CD4-positive, alpha-beta T cell treated with Interleukin-17A for 1 hour (primary cell): ENCODE measurements at places on chromosomes 7 and 10.
A peak's percentile ranks its signal among the peaks of the same experiment; 100 is the strongest.

GRCh38 chr10:18409599-18410397, 241.6 kb downstream of the NSUN6 start:
- no peak for DNase-seq

DNA sequence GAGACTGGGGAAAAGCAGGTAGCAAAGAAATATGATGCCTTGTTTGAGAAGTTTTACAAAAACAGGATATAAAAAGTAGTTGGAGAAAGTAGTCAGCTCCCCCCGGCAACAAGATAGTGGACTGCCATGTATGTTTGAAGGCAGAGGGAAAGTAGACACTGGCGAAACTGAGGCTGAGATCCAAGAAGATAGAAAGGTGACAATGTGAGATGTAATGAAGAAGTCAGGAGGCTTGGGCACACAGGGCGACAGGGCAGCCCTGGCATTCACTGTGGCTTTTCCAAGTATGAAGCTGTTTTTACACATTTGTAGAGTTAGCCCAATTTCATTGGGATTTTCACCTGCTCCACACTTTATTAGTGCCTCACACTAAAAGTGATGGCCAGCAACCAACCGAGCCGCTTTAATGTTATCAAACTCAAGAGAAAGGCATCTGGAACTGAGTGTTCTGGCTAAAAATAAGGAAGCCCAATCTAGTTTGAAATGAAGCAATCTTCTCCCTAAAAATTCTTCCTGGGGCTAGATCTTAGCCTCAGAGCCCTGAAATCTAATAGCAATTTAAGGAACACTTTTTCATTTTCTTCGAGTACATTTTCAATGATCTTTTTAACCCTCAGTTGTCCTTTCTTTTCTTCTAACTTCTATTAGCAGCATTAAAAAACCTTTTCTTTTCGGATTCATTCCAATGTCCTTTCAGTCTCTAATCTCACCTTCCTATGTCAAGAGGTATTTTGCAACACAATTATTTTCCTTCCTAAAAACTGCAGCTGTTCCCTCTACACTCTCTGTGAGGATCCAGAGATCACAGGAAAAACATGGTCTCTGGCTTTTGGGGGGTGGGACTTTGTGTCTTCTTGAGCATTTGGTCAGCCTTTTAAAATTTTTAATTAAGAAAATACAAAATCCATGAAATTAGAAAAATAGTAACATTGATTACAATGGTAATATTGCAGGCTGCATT, 108.0 kb downstream of the RNLS start:
- DNase-seq = no peak

DNA sequence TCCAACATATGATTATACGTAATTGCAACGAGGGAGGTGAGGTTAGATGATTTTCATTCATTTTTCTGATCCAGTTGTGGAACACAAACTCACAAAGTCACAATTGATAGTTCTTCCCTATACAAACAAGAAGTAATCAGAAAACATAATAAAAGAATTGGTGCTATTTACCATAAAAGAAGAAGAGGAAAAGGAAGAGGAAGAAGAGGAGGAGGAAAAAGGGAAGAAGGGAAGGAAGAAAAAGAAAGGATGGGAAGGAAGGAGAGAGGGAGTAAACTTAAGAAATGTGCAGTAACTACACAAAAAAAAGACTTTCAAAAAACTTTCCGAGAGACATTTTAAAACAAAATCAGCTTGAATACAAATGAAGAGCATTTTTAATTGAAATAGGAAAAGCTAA, 65.0 kb downstream of the CCDC71L start:
- DNase-seq = no peak

GRCh38 chr10:113020838-113021237, 70.8 kb downstream of the TCF7L2 start:
- DNase-seq = no peak

GRCh38 chr10:32911285-32912016, 46.6 kb downstream of the ITGB1 start:
- DNase-seq = no peak

DNA sequence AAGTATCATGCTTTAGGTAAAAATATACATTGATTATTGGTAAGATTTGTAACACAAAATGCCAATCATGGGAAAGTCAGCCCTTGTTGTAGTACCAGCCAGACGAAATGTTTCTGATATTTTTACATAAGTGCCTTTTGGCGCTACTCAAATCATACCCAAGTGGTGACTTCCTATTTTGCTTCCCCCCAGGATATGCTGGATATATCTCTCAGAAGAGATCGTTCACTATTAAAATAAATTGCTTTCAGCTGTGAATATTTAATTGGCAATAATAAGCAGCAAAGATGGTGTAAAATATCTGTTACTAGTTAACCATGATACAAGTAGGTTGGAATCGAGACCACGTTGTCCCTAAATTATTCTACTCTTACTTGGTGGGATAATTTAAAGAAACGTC, 909.2 kb upstream of the LRRN3 start:
- no peak for DNase-seq

DNA sequence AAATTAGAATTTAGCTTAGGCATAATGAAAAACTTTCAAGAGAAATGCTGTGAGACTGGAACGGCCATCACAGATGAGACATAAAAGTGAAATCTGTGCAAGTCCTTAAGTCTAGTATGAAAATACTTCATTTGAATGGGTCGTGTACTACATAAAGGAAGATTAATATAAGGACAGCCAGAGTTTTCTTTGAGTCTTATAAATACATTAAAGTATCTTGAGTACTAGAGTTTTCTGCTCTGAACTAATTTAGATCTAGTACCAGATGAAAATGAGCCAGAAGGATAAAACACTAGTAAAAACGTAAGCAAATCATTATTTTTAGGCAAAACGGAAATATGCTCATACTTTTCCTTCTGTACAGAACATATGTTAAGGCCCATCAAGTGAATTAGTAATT, 93.1 kb downstream of the ATE1 start:
- no peak for DNase-seq

GRCh38 chr10:110568055-110568735, 700 bp downstream of the SMC3 start:
- DNase-seq = peak; percentile 62

DNA sequence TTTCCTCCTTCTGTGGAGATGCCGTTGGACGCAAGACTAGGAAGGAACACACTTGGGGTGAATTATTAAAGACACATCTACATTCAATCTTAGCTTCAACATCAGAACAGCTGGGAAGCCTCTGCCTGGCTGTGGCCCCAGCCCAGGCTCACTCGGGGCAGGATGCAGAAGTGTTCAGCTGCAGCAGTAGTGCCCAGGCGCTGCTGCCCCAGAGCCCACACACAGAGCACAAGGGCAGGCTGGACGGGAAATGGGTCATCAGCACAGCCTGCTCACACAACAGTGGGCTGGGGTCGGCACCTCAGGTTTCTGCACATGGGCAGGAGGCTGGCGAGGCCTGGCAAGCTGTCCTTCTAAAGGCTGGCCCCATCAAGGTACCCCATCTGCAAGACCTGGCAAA, 42.5 kb downstream of the NOD1 start:
- DNase-seq = no peak

DNA sequence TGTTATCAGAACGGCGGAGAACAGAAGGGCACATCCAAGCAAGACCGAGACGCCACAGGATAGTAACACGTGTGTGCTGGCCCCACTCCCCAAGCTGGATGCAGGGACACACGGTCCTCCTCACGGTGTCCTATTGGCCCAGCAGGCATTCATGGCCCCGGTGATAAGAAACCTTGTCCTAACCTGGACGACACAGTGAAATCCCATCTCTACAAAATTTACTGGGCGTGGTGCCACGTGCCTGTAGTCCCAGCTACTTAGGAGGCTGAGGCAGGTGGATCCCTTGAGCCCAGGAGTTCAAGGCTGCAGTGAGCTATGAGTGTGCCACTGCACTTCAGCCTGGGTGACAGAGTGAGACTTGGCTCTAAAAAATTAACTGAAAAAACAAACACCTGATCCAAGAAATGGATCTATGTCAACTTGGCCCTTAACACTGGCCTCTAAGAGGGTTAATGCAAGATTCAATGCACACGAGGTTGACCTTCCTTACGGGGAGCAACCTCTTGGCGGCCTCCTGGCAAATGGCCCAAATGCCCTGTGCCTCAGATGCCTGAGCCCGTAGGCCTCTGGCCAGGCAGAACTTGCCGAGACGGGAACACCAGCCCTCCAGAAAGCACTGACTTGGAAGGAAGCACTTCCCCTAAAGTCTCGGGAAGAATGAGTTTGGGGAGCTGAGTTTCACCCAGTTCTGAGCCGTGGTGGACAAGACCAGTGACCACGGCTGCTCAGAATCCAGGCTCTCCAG, 72.3 kb downstream of the ZRANB1 start:
- DNase-seq = no peak

- no peak for DNase-seq
Measured at GRCh38 chr7:94741179-94741578, 85.2 kb upstream of the SGCE start.

DNA sequence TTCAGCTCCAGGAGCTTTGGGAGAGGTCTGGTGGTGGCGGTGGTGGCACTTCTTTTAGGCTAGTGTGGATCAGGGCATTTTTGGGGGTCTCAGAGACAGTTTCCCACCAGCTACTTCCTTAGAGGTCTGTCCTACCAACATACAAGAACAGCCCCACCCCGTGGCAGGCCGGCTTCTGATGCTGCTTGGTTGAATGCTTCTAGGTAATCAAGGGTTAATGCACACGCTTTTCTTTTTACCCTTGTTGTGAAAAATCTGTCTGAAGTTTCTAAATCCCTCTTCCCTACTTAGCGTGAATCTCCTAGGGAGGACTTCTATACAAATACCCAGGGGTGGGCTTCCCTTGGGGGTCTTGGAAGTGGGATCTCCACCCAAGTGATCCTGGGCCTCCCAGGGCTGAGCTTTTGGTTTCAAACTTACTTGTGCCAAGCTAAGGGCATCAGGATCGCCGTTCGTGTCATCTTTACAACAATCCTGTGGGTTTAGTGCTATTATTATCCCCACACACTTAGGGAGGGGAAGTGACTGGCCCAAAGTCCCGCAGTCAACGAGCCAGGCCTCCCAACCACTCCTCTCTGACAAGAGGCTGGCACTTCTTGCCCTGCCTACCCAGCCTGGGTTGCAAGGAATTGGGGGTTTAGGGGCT, 1.7 kb downstream of the SH2B2 start:
- no peak for DNase-seq

- DNase-seq = no peak
Measured at GRCh38 chr10:78955206-78955605, 113.6 kb upstream of the ZMIZ1 start.

- DNase-seq = no peak
Measured at GRCh38 chr10:112559349-112559748, 112.3 kb downstream of the VTI1A start.

DNA sequence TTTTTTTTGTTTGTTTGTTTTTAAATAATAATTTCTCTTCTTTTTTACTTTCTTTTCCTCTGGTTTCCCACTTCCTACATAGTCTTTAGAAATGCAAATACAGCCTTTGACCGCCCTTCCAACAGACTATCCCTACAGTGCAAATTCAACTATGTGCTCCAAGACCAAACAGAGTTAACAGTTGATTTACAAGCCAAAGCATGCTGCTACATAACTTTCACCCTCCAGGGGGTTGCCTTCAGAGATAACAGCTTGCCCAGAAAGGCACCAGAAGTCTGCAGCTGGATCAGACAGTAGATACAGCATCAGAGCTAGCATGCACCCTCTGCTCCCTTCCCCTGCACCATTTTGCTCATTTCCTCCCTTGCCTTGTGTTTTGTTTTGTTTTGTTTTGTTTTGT, 539.0 kb downstream of the ZWINT start:
- no peak for DNase-seq

GRCh38 chr7:100475549-100475948, 3.5 kb downstream of the TSC22D4 start:
- no peak for DNase-seq

DNA sequence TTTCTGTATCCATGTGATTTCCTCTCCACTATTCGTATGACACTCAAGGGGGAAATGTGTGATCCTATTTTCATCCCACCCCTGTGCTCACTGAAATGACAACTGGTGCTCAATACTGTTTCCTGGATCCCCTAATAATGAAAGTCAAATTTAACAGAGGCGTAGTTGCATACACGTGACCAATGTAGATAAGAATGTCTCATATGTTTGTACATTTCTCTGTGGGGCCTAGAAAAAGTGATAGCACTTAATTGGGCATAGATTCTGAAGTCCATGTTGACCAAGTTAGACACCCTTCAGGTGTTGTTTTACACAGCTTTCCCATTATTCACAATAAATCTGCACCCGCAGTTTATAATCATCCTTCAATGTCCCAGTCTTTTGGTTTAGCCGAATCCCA, 59.1 kb downstream of the JAZF1 start:
- no peak for DNase-seq

DNA sequence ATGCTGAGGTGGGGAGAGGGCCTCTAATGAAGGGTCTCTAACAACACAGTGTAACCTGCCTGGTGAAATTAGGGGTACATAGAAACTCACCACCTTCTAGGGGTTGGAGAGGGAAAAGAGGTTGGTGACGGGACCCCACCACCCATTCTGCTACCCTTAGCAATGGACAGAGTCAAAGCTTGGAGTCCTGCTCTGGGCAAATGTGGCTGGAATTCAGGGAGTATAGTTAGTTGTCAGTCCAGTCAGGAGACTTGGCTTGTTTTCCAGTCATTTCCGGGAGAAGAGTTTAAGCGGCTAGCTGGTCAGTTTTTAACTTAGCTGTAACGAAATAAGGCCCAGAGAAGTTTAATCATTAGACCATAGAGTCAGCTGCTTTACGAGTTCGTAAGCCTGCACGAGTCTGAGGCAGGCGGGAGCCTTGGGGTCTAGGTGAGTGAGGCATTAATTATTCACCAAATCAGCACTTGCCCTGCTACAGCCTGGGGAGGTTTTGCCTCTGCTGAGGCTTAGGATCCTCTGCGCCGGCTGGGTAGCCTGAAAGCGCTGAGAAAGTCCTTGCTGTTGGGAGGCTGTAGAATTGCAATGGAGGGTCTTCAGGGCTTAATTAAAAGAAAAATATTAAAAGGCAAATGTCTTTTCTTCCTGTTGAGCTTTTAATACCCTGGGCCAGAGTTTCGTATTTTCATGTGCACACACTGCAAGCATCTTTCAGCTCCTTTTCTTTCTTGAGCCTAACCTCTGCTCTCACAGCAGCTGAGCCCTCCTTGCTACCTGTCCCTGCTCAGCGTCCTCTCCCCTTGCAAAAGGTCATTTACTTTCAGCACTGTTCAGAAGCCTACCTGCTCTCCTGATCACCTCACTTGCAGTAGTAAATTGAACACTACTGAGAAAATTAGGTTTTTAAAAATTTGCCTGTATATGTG, 1.5 kb upstream of the LAMB1 start:
- DNase-seq = no peak

GRCh38 chr10:24721229-24722106, 2.2 kb downstream of the ARHGAP21 start:
- no peak for DNase-seq

DNA sequence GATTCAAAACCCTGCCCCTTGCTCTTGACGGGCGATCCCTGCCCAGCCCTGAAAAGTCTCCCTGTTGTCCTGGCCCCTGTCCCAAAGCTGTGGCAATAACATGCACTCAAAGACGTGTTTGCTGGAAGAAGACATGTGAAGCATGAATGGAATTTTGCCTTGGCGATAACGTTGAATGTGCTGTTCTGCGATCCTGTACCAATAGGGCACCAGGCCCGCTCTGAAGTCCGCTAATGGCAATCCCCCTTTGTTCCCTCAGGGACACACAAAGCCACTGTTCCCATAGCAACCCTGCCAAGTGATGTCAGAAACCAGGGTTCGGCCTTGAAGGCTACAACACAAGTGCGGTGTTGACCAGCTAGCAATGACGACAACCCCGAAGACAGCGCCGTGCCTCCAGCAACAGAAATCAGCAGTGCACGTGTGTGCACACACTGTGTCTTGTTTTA, 284.6 kb downstream of the KLF6 start:
- DNase-seq = no peak
